ENCODE measurements at places on chromosomes 6 and 20. TPM values are rescaled to one million over a fixed set of nuclear protein-coding genes. Genes with fewer than 3 reads are reported as not detected.

The WFDC12 gene
- not detected for total RNA-seq

The PRL gene
- total RNA-seq = 0.23 TPM

DNA sequence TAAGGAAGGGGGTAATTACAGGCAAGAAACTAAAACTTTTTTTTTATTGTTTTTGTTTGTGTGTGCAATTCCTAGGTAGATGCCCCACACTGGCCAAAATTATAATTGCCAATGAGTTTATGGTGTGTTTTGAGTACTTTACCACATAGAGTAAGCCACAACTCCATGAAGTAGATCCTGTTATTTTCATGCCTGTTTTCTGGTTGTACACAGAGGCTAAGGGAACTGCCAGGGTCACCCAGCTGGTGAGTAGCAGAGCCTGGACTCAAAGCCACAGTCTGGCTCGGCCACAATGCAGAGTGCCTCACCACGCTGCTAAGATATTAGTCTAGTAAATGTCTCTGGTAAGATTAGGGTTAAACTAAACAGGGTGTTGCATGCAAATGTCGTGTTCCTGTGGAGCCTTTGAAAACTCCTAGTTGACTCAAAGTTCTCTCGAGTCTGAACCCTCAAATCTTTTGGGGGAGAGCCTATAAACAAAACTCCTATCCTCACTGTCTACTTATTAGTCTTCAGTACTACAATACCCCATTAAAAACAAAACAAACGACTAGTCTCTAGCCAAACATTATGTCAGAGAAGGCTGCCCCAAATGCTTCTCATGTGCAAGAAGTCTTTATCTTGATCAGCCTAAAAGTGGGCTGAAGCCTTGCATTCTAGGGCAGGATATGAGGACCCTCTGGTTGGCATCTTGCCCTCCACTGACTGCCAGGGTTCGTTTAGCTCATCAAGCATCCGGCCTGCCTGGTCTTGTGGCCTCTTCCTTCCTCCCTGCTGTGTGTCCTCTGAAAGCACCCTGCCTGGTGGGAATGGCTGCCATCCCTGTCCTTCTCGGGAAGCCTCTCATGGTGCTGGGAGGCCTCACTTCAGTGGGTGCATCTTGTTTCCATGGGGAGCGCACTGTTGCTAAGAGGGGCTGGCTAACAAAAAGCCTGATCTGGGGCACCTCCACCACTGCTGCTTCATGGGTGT lies 4.2 kb downstream of the DUSP22 start:
- no peaks in the 10 kb centered on the region for H3K27me3 ChIP-seq
- peaks cover 8% of the 10 kb centered on the region for H3K4me1 ChIP-seq
- H3K4me3 ChIP-seq = no peak overlapping the region
- DNase-seq = peak; percentile 36
- no peaks in the 10 kb centered on the region for H3K36me3 ChIP-seq
- H3K27ac ChIP-seq = no peak overlapping the region

- peaks cover 14% of the 10 kb centered on the region for H3K36me3 ChIP-seq
- H3K4me1 ChIP-seq = peaks cover 23% of the 10 kb centered on the region
- no peak overlapping the region for H3K4me3 ChIP-seq
- peak overlapping the region; percentile 67 for H3K27ac ChIP-seq
These were observed 6.5 kb downstream of the PEDS1 start for GRCh38 chr20:50146732-50147662.

The ZBTB46 gene
- total RNA-seq = 11.3 TPM

DNA sequence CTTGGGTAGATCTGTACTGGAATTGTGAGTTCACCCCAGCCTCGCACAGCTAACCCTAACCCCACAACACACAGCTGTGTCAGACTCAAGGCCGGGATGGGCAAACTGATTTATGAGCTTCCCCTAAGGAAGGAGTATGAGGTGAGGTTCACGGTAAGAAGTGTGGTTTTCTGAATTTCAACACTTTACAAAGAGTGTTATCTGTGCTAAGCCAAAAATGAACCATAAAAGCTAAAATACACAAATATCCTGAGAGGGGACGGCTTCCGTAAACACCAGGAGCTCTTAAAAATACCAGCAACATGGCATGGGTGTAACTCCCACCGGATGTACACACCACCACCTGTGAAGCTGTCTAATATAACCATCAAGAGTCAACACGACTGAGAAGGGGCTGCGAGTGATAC lies 101.2 kb downstream of the ATP9A start:
- no peaks in the 10 kb centered on the region for H3K4me1 ChIP-seq
- no peak overlapping the region for H3K27ac ChIP-seq
- no peak overlapping the region for H3K4me3 ChIP-seq
- DNase-seq = no peak
- peaks cover 56% of the 10 kb centered on the region for H3K36me3 ChIP-seq

The GNRH2 gene
- total RNA-seq = 2.1 TPM

GRCh38 chr6:116564311-116564710 lies 7.0 kb upstream of the RWDD1 start:
- H3K36me3 ChIP-seq = no peaks in the 10 kb centered on the region
- DNase-seq = no peak
- H3K4me1 ChIP-seq = peaks cover 25% of the 10 kb centered on the region
- no peak overlapping the region for H3K4me3 ChIP-seq
- H3K27ac ChIP-seq = no peak overlapping the region

The ID4 gene
- 114 TPM for total RNA-seq

The SIM1 gene
- total RNA-seq = not detected

DNA sequence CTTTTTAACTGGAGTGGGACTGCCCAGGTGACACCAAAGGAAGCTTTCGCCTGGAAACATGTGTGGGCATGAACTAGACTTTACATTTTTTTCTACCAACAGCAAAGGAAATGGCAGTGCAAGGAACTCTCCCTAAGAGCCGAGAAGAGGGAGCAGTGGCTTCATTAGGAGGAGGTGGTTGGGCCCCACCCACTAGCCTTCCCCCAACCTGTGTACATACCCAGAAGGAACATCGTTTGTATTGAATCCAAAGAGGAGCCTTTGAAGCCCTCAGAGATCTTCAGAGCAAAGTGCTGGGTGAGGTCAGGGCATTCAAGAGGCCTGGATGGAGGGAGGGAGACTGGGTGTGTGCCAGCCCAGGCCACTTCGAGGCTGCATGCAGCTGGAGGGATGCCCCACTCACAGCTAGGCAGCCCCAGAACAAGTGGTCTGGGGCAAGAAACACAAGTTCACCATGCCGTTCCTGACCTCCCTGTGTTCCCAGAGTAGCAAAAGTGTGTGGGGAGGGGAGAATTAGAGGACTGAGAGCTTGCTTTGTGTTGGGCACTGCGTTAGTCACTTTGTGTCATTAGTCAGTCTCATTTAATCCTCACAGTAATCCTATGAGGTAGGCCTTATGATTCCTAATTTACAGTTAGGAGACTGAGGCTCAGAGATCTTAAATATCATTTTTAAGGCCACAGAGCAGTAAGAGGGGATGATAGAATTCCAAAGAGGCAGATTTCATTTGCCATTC lies 191.6 kb upstream of the SUPT3H start:
- H3K4me3 ChIP-seq = no peak overlapping the region
- H3K27ac ChIP-seq = peak overlapping the region; percentile 5
- DNase-seq = no peak
- H3K36me3 ChIP-seq = no peaks in the 10 kb centered on the region
- peaks cover 2% of the 10 kb centered on the region for H3K27me3 ChIP-seq

- no peak overlapping the region for H3K4me3 ChIP-seq
- no peaks in the 10 kb centered on the region for H3K27me3 ChIP-seq
- H3K27ac ChIP-seq = peak overlapping the region; percentile 86
- H3K36me3 ChIP-seq = peaks cover 1% of the 10 kb centered on the region
- H3K4me1 ChIP-seq = peaks cover 44% of the 10 kb centered on the region
These were observed 21.2 kb downstream of the TGM2 start for GRCh38 chr20:38143646-38144554.

The SLC23A2 gene
- 34.7 TPM for total RNA-seq

- no peaks in the 10 kb centered on the region for H3K36me3 ChIP-seq
- peaks cover 11% of the 10 kb centered on the region for H3K4me1 ChIP-seq
These were observed 245.2 kb downstream of the PHACTR1 start for GRCh38 chr6:12961761-12962160.

The STMN3 gene
- total RNA-seq = 34.1 TPM

DNA sequence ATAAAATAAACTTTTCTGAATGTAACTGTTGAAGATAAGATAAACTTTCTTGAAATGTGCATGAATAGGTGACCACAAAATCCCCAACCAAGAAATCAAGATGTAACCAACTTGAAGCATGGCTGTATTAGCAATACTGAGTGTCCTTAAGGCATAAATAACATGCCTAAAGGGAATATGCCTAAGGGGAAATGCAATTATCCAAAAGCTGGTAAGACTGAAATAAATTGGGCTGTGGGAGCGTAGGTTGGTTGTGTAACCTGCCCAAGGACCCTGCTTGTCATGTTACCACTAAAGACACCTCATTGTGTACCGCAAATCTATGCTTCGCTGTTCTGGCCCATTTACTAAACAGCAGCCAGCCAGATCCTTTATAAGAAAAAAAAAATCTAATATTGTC lies 200.8 kb upstream of the PDE10A start:
- H3K27ac ChIP-seq = no peak overlapping the region
- no peak overlapping the region for H3K4me3 ChIP-seq
- H3K27me3 ChIP-seq = peaks cover 73% of the 10 kb centered on the region

- DNase-seq = no peak
- no peak overlapping the region for H3K27ac ChIP-seq
- H3K4me1 ChIP-seq = no peaks in the 10 kb centered on the region
- H3K36me3 ChIP-seq = no peaks in the 10 kb centered on the region
- H3K4me3 ChIP-seq = no peak overlapping the region
These were observed 46.9 kb upstream of the DTNBP1 start for GRCh38 chr6:15709651-15710269.

The RHAG gene
- total RNA-seq = not detected

Measured in mesothelial cell of epicardium (in vitro differentiated cells).